ENCODE measurements at places on chromosomes 7 and 10.

GRCh38 chr7:83502636-83503035 is 146.3 kb downstream of the SEMA3E start:
- DNase-seq, result no peak

- DNase-seq, result no peak
Observed at GRCh38 chr10:986137-986825, 2.0 kb upstream of the GTPBP4 start.

DNA sequence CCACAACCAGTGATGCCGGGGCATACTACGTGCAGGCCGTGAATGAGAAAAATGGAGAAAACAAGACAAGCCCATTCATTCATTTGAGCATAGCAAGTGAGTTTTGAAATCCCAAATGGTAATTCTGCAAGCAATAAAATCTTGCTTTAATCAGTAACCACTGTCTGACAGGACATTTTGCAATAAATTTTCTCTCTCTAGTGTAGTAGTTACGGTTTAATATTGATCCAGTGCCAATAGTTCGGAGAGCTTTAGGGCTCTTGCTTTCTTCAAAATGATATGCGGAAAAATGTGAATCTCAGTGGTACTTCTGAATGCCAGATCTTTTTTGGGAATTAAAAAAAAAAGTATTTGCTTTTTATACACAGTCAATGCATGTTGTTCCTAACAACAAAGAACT is 520.4 kb downstream of the SDK1 start:
- no peak for DNase-seq

DNA sequence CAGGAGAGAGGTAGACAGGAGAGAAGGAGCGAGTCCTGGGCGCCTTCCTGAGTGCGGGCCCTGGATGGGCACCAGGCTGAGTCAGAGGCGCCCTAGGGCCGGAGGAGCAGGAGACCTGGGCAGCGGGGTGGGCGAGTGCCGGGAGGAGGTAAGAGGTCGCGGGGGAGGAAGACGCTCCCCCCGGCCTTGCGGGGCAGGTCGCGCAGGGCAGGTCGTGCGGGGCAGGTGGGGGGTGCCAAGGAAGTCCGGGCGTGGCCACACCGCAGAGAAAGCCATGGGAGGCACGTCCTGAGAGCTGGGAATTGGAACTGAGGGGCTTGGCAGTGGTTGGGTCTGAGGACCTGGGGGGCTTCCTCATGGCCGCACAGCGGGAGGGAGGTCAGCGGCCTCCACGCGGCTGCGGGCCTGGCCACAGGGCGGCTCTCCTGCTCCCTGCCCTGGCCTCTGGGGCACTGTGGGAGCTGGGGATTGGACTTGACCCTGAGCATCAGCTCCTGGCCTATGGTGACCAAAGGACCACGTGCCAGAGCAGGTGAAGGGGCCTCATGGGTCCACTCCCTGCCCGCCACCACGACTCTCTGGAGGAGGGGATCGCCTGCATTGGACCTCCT is 935 bp downstream of the MMP21 start:
- no peak for DNase-seq

GRCh38 chr10:1171182-1171581 is 115.0 kb downstream of the WDR37 start:
- DNase-seq, result no peak

- DNase-seq, result no peak
Observed at GRCh38 chr7:95330961-95331337, 6.6 kb upstream of the PON1 start.

- no peak for DNase-seq
Observed at GRCh38 chr7:114864278-114864677, 57.6 kb upstream of the MDFIC start.

- DNase-seq, result no peak
Observed at GRCh38 chr10:74825371-74826141, 844 bp upstream of the KAT6B start.

DNA sequence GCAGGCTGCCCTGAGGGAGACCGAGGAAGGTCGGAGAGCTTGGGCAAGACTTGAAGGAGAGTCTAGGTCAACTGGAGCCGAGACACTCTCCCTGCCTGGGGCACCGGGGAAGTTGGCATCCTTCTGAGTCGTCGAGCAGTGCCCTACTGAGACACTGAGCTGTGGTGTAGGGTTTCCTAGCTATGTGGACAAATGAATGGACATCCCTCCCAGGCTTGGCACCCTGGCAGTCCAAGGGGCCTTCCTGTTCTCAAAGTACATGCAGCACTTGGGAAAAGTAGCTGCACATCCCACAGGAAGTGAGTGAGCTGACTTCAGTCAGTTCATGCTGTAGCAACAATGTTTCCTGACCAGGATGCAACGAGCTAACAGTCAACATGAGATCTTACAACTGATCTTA is 57.2 kb upstream of the INPP5A start:
- DNase-seq, result no peak

DNA sequence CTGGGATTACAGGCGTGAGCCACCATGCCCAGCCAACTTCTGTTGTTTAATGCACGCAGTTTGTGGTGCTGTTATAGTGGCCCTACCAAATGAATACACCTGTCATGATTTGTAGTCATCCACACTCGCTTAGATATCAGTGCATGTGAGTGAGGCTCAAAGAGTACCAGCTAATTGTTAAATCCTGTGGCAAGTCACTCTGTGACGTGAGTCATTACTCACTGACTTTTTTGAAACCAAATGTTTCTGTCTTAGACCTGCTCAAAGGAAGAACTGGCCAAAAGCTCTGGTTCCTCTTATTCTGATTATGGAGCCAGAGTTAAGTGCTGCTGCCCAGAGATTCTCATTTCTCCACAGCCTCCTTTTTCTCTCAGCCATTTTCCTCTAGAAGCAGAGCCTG is 109.4 kb downstream of the PRKAG2 start:
- DNase-seq, result no peak

DNA sequence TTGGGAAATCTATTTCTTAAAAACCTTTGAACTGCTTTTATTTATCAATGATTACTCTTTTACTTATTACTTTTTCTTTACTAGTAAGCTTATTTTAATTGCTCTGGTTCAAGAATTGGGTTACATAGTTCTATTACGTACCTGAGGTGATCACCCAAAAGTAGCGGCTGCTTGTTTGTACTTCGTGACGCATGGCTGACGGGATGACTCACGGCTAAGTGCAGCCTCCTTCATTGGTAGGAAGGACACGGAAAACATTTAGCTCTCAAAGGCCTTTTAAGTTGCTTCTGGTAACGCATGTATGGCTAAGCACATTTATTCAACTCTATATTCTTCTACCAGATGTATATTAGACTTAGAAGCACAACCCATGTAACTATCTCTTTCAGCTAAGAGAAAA is 285.8 kb upstream of the SP4 start:
- DNase-seq, result no peak

GRCh38 chr10:71260622-71261325 is 48.4 kb downstream of the UNC5B start:
- no peak for DNase-seq

DNA sequence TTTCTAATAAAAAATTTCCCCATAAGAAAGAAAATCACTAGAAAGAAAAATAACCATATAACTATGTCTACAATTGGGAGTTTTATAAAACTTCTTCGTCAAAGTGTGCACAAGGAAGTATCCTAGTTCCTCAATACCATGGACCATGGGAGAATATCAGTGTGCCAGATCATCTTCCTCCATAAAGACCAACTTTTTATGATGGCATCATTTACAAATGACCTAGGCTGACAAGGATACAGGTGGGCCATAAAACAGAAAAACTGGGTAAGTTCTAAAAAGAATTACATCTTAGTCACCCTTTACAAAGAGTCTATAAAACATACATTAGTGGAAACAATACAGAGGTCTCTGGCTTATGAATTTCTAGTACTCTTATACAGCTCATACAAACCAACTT is 303.2 kb downstream of the DOCK4 start:
- DNase-seq, result no peak

DNA sequence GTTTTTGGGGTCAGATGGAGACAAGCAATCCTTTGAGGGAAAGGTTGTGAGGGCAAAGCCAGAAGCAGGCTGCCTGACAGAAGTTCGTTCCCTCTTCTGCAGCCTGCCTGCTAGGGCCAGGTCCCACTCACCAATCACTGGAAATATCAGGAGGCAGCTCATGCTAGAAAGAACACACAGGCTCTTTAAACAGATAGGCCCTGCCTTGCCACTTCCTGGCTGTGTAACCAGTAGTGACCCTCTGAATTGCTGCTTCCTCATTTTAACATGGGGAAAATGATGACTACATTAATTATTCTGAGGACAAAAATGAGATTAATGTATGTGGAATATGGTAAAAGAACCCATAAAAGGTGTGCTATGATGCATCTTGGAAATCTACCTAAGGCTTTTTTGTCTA is 50.5 kb upstream of the MRLN start:
- no peak for DNase-seq

- no peak for DNase-seq
Observed at GRCh38 chr7:75599244-75599781, 107.2 kb downstream of the SPDYE5 start.

GRCh38 chr7:23373151-23374004 is 74.2 kb downstream of the MALSU1 start:
- DNase-seq, result no peak

- no peak for DNase-seq
Observed at GRCh38 chr7:101582971-101583370, 46.1 kb downstream of the MYL10 start.
